Cardiac muscle cell (in vitro differentiated cells and primary cell): ENCODE measurements at places on chromosomes 11 and 22. TPM values are rescaled to one million over a fixed set of nuclear protein-coding genes. Genes with fewer than 3 reads are reported as not detected.

The CADM1 gene
- 131 and 149 TPM in 2 replicates for polyA plus RNA-seq

The NPAT gene
- polyA plus RNA-seq, result 9.7 and 10.1 TPM in 2 replicates

The TNNT3 gene
- 0.92 and 3.8 TPM in 2 replicates for polyA plus RNA-seq

The CCDC87 gene
- polyA plus RNA-seq, result 1.2 and 4.8 TPM in 2 replicates

The P4HA3 gene
- polyA plus RNA-seq, result 0.06 and 0.27 TPM in 2 replicates

The SLCO2B1 gene
- 0.07 TPM in 1 of 2 replicates, not detected in the other for polyA plus RNA-seq
